ENCODE measurements at places on chromosomes 1 and 21. TPM values are rescaled to one million over a fixed set of nuclear protein-coding genes. Genes with fewer than 3 reads are reported as not detected.

- no peak for DNase-seq
Measured at GRCh38 chr1:161784968-161785367, 18.8 kb downstream of the ATF6 start.

GRCh38 chr1:17773591-17774326 lies 18.6 kb downstream of the ACTL8 start:
- DNase-seq: no peak

DNA sequence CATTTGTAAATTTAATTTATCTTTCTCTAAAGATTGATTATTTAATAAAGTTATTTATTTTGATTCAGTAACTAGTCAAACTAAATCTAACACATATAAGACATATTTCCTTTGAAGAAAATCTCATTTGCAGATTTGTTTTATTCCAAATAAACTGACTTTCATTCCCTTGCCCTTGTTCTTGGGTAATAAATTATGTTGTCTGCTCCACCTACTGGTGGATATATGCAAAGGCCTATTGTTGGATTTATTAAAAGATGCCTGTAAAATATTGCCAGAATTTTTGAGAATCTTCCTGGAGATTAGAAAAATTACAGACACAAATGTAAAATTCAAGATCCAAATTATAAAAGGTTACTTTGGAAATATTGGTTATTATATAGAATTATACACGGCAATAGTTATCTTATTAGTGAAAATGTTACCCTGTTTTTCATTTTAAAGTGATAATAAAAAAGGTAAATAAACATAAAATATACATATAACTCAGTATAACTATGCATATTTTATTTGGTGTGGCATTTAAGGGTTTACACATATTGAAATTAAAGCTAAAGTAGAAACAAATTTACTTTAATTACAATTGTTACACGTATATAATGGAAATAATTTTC lies 116.1 kb downstream of the SPATA17 start:
- no peak for DNase-seq

DNA sequence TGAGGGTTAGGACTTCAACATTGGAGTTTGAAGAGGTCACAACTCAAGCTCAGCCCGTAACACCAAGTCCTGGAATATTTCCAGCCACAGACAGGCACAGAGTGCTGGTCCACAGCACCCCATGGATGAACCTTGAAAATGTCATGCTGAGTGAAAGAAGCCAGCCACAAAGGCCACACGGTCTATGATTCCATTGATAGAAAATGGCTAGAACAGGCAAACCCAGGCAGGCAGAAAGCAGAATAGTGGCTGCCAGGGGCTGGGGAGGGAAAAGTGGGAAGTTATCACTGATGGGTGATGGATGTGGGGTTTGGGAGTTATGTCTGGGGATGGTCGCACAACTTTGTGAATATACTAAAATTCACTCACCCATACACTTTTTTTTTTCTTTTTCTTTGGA lies 21.3 kb downstream of the MX1 start:
- DNase-seq: no peak

GRCh38 chr1:32199717-32200072 lies 700 bp upstream of the CCDC28B start:
- no peak for DNase-seq

DNA sequence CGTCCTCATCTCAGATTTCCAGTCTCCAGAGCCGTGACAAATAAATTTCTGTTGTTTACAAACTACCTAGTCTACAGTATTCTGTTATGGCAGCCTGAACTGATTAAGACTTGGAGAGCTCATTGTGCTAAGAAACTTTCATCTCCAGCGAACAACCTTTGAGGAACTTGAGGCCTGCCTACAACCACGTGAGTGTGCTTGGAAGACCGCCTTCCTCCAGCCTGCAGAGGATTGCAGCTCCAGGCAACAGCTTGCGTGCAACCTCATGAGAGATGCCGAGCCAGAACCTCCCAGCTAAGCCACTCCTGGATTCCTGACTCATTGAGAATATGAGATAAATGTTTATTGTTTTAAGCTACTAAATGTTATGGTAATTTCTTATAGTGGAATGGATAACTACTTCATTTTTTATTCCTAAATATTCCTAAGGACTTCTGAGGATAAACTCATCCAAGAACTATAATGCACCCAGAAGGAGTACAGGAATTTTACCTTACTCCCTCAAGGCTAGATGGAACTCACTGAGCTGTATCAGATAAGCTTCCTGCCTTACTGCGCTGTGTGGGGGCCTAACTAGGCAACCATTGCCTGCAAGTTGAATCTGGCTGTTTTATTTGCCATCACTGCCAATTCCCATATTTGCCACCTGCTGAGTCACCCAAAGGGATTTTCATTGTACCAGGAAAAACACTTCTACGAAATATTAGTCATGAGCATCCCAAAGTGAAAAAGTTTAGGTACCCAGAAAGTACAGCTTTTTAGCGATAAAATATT lies 17.6 kb downstream of the FAM177B start:
- no peak for DNase-seq

DNA sequence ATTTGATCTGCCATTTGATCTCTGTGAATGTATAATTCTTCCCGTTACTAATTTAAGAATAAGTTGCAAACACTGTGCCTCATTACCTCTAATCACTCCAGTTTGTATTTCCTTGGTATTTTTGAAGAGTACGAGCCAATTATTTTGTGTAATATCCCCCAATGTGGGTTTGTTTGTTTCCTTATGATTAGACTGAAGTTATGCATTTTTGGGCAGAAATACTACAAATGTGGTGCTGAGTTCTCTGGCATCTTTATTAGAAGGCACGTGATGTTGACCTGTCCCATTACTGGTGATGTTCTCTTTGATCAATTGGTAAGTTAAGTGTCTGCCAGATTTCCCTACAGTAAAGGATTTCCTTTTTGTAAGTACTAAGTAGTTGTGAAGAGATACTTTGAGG lies 10.3 kb downstream of the MIXL1 start:
- DNase-seq: no peak

GRCh38 chr1:189141056-189141455 lies 1336.6 kb downstream of the BRINP3 start:
- no peak for DNase-seq

GRCh38 chr1:234845097-234845660 lies 235.2 kb upstream of the IRF2BP2 start:
- peak; percentile 73 for DNase-seq

DNA sequence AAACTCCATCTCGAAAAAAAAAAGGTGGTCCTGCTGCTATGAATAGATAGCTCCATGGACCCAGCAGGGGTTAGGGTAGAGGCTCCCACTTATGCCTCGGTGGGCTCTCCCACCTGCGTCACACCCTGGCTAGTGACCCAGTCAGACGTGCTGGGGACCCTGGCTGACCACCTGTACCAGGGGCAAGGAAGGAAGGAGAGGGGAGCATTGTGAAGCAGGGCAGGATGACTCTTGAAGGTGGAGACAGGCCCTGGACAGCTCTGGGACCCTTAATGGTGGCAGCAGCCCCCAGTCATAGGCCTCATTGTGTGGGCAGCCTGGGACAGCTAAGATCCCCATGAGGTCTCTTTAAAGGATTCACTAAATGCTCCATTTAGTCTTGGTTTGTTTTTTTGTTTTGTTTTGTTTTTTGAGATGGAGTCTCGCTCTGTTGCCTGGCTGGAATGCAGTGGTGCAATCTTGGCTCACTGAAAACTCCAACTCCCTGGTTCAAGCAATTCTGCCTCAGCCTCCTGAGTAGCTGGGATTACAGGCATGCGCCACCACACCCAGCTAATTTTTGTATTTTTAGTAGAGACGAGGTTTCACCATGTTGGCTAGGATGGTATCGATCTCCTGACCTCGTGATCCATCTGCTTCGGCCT lies 10.4 kb upstream of the SNAPIN start:
- DNase-seq: no peak

The PSRC1 gene
- not detected for polyA plus RNA-seq

The MROH9 gene
- polyA plus RNA-seq: not detected

The TNFRSF14 gene
- 52.5 TPM for polyA plus RNA-seq

The MXRA8 gene
- 0.41 TPM for polyA plus RNA-seq

The PTPN7 gene
- polyA plus RNA-seq: 78.6 TPM

The PLXNA2 gene
- polyA plus RNA-seq: not detected

The GCSAML gene
- polyA plus RNA-seq: 0.14 TPM

The C8A gene
- polyA plus RNA-seq: not detected
